ENCODE measurements at places on chromosomes 13 and 19. TPM values are rescaled to one million over a fixed set of nuclear protein-coding genes. Genes with fewer than 3 reads are reported as not detected.

GRCh38 chr13:26820871-26821270 is 60.3 kb upstream of the GPR12 start:
- DNase-seq = no peak

DNA sequence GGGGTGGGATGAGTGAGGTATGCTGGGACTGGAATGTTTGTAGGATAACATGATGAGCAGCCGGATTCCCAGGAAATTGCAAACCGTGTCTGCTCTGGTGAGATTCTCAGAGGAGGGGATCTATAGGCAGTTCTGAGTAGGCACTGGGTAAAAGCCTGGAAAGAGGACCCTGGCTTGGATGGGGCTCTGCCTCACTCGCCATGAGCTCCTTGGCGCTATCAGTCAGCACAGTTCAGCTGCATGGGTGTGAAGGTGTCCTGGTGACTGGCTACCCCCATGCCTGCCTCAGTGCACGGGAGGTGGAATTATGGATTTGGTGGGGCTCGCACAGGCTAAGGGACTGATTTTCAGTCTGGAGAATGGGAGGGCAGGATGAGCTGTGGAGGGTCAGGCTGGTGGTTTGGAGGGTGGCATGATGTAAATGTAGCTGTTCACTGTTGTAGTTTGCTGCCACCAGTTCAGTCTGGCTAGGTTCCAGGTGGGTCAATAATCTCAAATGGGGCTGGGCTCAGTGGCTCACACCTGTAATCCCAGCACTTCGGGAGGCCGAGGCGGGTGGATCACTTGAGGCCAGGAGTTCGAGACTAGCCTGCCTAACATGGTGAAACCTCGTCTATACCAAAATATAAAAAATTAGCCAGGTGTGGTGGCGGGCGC is 9.2 kb upstream of the ZNF627 start:
- DNase-seq = no peak

GRCh38 chr13:73142071-73142470 is 83.3 kb downstream of the KLF5 start:
- DNase-seq = no peak

DNA sequence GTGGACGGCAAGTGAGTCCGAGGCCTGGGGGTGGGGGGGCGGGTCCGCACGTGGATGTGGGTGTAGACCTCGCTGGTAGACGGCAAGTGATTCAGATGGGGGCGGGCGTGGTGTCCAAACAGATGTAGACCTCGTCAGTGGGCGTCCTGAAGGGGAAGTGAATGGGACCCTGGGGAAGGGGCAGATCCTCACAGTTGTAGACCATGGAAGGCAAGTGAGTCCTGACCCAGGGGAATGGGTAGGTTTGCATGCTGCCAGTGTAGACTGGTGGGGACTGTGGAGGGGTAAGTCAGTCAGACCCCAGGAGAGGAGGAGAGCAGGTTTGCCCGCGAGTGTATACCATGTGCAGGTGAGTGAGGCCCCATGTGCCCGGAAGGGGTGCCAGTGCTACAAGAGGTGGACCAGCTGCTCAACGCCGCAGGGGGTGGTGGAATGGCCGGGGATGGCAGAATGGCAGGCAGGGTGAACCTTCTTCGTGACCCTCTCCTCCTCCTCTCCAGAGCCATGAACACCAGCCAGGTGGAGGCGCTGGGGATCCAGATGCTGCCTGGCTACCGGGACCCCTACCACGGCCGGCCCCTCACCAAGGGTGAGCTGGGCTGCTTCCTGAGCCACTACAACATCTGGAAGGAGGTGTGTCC is 22.1 kb downstream of the COLGALT1 start:
- DNase-seq = no peak

DNA sequence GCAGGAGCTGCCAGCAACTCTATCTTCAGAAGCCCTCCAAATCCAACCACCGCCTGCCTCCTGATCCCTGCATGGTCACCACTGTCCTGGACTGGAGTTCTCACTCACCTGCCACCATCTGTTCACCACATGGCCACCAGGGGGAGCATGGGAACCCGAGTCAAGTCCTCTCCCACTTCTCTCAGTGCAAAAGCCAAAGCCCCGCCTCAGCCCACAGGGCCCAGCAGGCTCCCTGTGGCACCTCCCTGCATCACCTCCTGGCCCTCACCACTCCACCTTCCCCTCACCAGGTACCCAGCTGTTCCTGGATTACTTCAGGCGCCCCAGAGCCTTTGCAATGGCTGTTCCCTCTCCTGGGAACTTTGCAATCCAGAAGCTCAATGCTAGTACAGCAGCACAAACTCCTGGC is 5.3 kb downstream of the DHPS start:
- DNase-seq = peak; percentile 85

YJEFN3 gene
- 0.20 TPM for total RNA-seq

SELENOV gene
- not detected for total RNA-seq
